NCI-H1417 treated with DMSO at 0.1 percent for 48 hours (cell line): ENCODE measurements at places on chromosomes 6 and 20.

DNA sequence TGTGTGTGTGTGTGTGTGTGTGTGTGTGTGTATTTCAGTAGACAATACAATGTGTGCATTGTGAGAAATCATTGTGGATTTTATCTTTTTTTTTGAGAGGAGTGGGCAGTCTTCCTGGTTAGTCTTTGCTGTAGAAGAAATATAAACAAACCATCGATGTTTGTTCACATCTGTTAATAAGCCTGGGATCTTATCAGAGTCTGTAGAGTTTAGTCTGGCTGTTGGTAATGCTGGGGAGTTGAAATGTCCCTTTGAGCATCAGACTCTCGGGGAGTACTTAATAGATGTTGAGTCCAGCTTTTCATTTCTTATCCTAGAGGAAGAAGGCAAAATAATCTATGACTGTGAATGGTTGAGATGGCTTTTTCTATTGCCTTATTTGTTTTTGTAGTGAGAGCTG, 96.6 kb upstream of the SUPT3H start:
- no peak for DNase-seq

DNA sequence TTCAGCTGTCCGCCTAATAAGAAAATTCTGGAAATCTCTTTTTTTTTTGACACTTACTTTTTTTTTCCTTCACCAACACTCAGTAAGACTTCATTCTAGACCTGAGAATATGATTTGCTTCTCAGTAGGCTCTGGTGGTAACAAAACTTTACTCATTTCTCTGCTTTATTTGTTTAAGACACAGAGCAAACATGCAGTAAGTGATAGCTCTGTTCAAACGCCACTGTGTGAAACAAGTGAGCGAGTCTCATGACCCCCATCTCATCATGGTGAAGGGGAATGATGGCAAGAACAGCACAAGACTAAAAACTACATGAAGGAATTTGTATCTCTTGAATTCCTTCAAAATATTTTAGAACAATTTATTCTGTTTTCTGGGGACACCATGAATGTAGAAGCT, 541.6 kb upstream of the POU3F2 start:
- DNase-seq, result no peak

- DNase-seq, result no peak
Measured at GRCh38 chr6:43393602-43394001, 24.2 kb upstream of the ZNF318 start.

- DNase-seq, result no peak
Measured at GRCh38 chr20:46006022-46006705, 2.5 kb upstream of the MMP9 start.

- DNase-seq, result no peak
Measured at GRCh38 chr6:36216559-36216958, 20.0 kb downstream of the BRPF3 start.

DNA sequence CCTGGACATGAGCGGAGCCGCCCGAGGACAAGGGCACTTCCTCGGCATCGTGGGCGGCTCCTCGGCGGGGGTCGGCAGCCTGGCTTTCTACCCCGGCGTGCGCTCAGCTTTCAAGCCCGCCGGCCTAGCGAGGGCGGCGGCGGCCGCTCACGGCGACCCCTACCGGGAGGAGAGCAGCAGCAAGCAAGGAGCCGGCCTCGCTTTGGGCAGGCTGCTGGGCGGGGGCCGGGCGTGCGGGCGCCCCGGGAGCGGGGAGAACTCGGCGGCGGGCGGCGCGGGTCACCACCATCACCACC, 6.7 kb downstream of the PRDM13 start:
- no peak for DNase-seq

DNA sequence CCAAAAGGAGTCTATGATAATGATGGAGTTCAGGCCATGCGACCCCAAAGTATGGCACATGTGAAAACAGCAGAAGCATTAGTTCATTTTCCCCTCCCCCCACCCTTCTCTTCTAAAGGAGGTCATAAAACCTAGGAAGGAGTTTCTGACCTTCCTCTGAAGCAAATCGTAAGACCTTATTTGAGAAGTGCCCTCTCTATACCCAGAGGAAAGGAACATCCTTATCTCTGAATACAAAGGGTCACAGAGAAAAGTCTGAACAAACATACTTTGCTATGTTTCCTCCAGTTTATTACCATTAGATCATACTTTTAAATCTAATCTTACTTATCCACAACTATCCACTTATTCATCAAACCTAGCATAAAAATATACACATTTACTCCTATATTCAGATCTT, 48.6 kb downstream of the SLX4IP start:
- DNase-seq, result no peak

DNA sequence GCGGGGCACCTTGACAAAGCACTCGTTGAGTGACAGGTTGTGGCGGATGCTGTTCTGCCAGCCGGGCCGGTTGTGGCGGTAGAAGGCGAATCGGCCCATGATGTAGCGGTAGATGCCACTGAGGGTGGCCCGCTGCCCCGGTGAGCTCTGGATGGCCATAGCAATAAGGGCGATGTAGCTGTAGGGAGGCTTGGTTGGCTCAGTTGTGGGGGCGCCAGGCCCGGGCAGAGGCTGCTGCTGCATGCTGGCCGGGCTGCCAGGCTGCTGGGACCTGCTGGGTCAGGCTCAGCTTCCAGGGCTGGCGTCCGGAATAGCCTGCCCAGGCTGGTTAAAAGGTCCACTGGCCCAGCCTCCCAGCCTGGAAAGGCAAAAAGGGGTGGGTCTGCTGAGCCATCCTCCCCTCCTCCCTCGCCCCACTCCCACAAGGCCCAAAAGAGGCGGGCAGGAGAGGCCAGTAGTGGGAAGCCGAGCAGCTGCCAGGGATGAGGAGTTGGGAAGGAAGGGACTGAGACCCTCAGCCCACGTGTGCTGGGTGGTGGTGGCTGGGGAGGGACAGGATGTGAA, at the start of gene FOXS1:
FOXS1 (minus strand) TSS at position 305 of the 564 bp plus-strand sequence; CDS start at position 243, 62 bp downstream.
- no peak for DNase-seq

DNA sequence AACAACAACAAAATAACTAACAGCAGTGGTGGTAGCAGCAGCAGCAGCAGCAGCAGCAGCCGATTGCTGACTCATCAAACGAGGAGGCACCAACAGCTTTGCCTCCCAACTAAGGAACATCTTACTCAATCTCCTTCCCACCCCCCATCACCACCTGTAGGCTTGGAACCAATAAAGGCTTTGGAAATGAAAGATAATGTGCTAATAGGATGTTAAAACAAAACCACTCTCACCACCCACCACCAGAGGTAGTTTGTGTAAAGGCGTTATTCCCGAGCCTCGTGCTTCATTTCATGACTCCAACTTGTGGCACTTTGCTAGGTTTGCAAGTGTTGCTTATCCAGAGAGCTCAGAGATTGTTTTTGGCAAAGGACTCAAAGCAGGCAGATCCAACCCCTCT, 346.5 kb downstream of the CD83 start:
- DNase-seq, result no peak

- DNase-seq, result no peak
Measured at GRCh38 chr6:77834591-77834996, 181.8 kb downstream of the MEI4 start.

DNA sequence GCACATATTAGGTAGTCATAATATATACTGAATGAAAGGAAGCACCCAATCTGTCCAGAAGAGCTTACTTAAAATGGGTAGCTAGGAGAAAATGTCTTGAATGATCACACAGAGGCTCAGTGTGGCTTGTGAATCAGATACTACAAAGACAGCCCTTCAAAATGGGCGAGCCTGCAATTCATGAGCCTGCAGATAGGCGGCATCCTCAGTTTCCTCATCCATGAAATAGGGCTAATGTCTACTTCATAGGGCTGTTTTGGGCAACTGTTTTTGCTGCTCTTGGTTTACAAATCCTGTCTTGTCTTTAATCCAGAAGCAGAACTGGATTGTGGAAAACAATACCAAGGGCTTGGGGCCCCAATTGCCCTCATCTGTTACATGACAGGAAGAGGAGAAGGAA, 129.3 kb upstream of the KCNK16 start:
- no peak for DNase-seq

DNA sequence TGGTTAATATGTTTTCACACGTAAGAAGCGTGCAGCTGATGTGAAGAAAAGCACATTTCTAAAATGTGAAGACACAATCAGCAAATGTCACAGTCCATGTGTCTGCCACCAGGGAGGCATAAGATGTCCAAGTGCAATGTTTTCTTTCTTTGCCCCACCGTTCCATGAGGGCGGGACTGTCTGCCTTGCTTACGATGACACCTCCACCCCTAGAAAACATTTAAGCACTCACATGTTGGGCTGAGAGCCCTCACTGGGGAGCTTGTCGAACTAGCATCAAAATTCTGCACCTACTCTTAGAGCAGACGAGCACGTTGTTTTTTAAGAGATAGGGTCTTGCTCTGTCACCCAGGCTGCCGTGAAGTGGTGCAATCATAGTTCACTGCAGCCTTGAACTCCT, 57.6 kb downstream of the PSMG4 start:
- DNase-seq, result no peak

GRCh38 chr20:23255106-23255505, 95.5 kb upstream of the NXT1 start:
- DNase-seq, result no peak

DNA sequence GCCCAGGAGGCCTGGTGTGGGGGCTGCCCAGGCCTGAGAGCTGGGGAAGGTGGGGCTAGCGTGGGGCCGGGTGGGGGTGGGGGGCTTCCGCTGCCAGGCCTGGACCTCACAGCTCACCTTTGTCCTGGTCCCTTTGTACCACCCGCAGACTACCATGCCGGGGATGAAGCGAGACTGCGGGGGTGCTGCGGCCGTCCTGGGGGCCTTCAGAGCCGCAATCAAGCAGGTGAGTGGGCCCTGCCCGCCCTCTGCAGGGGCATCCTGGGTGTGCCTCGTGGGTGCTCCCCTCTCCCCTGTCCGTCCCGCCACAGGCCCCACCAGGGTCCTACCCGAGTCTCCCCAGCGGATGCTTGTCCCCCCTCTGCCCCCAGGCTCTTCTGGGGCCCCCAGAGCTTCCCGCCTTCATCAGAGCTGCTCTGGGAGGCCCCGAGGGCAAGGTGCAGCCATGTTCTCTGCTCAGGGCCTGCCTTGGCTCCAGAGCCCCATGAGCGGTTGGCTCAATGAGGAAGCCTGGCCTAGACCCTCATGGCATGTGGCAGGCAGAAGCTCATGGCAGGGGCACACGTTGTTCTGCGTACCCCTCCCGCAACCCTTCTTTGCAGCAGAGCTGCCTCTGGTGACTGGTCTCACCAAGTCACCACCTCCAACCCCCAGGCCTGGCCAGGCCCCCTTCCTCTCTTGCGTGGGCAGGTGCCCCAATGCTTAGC, 14.5 kb downstream of the NPEPL1 start:
- no peak for DNase-seq

DNA sequence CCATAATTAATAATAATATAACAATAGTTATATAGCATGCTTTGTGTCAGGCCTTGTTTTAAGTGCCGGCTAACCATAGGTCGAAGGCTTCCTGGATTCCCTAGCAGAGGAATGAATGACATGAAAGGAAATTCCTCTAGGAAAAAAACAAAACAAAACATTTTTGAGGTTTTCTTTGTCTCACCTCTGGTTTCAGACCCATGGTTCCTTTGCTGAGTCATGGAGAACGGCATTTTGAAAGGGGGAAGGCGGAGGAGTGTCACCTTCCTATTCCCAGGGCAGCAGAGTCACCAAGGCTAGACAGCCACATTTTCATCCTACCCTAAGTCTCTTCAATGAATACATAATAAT, 25.3 kb upstream of the CCND3 start:
- DNase-seq, result no peak

GRCh38 chr6:71045296-71045695, 88.4 kb upstream of the B3GAT2 start:
- DNase-seq, result no peak

GRCh38 chr6:152993847-152994246, 8.7 kb downstream of the MTRF1L start:
- DNase-seq, result no peak

DNA sequence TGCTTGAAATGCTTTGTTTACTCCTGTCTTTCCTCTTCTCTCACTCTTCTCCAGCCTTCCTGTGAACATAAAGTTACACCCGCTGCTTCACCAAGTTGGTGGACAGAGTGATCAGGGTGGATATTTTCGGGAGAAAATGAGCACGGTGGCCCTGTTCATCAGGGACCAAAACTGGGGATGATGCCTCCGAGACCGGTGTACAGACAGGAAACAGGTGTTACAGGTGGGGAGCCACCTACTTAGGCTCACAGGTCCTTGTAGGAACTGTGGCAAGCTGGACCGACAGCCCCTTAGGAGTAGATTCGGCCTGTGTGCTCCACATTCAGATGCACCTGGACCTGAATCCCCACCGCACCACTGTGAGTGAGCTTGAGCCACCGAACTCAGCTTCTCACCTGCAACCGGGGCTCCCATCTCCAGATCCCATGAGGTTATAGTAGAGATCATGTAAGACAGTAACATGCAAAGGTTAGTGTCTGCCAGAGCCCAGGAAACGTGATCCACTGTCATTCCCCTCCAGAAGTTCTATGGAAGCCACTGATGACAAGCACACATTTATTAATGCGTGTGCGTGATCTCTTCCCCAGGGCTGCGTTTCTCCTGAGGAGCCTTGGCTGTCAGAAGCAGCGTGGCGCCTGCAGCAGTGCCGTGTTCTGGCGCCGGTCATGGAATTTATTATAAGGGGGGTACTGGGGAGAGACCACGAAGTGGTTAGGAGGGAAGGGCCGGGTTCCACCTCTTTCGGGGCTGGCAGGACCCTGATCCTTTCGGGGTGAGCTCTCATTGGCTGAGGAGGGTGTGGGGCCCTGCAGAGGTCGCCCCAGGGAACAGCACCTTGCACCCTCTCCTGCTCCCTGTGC, 94.2 kb downstream of the ERMARD start:
- no peak for DNase-seq

- no peak for DNase-seq
Measured at GRCh38 chr6:117674503-117674902, 766 bp upstream of the NUS1 start.

GRCh38 chr6:11380969-11381744, 148.7 kb upstream of the NEDD9 start:
- DNase-seq, result no peak

DNA sequence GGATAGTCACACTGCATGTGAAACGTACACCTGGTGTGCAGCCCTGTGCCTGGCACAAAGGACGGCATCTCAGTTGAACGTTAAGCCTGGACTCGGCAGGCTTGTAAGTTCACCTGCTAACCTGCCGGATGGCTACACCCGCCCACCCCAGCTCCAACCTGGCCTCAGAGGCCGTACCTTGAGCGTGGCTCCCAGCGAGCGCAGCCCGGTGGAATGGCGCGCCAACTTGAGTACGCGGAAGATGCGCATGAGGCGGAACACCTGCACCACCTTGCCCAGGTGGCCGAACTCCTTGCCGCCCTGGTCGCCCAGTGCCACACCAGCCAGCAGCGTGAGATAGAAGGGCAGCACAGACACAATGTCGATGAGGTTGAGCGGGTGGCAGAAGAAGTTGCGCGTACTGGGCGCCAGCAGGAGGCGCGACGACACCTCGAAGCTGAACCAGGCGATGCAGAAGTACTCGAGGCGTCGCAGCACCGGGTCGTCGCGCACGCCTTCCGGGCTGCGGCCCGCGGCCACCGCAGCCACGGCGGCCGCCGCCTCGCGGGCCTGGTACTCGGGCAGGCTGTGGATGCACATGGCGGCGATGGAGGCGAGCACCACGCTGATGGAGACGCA, 3.3 kb downstream of the KCNS1 start:
- DNase-seq, result no peak

GRCh38 chr6:85579581-85579980, 14.1 kb downstream of the SNX14 start:
- DNase-seq, result no peak

GRCh38 chr6:169899481-169900145, 148.2 kb downstream of the ERMARD start:
- no peak for DNase-seq
